EH (cell line): ENCODE measurements at places on chromosomes 2 and 18.

GRCh38 chr2:8368463-8368862 lies 313.4 kb upstream of the ID2 start:
- no peak for DNase-seq

- DNase-seq: peak; percentile 92
Measured at GRCh38 chr2:73020657-73021370, 50.7 kb downstream of the SFXN5 start.

- peak; percentile 91 for DNase-seq
Measured at GRCh38 chr2:171522052-171522787, at the start of gene CYBRD1. TSS of gene CYBRD1 (plus strand) at chr2:171522474. CDS start at chr2:171522546, 72 bp downstream.

DNA sequence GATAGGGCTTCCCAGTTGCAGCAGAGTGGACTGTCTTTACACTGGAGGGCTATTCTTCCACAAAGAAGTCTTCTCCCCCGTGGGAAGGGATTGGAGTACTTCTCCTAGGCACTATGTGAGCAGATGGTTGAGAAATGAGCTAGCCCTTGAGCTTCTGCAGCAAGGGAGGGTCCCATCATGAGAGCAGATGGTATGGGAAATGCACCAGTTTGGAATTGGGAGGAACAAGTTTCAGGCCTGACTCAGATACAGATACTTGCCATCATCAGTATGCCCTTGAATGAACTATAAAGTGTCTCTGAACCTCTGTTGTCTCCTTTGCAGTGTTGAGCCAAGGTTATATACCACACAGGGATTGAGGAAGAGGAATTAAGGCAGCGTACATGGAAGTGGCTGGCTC lies 757.4 kb downstream of the RNF144A start:
- DNase-seq: no peak

DNA sequence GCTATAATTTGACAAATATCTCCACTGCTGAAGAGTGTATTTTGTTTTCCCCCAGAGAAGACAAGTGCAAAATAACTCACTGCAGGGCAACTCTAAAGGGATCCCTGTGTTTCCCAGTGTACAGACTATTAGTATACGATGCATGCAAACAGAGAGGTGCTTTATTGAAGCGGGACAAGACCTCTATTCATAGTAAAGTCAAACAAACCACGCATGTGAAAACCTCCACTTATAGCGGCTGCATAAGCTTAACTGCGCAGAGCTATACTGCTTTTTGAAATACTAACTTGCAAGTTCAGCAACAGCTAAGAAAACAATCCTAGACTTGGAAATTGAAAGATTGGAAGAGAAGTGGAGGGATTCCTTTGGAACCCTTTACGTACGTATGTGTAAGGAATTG lies 15.6 kb downstream of the RNF144A start:
- DNase-seq: no peak

DNA sequence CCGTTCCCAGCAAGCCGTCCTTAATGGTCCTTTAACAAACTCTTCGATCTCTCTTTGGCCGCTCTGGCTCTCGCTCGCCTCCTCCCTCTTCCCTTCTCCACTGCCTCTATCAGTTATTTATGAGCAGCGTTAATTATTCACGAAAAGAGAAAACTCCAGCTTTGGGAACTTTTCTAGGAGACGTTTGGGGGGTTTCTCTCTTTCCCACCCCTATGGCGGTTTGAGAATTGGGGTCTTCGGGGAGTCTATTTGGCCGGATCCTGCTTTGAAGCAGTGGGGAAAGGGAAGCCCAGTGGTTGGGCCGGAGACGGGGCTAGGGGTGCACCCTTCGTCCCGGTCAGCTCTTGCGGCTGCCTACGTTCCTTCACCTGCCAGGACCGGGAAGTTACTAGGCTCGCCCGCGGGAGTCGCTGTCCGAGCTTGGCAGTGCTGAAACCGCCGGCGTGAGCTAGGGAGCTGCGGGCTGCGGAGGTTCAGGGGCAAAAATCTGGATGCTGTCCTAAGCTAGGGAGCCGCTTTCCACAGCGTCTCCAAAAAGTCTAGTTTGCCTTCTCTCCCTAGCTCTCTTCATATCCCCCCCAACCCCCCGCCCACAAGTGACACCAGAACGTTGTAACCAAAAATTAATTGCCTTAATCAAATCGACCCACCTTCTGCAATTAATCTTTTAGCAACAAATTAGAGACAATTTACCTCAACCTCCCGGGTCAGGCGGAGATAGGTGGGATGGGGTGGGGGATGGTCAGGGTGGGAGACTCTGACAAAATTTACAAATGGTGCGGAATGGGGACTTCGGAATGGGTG lies 8.9 kb upstream of the SKOR2 start:
- peak; percentile 42 for DNase-seq

DNA sequence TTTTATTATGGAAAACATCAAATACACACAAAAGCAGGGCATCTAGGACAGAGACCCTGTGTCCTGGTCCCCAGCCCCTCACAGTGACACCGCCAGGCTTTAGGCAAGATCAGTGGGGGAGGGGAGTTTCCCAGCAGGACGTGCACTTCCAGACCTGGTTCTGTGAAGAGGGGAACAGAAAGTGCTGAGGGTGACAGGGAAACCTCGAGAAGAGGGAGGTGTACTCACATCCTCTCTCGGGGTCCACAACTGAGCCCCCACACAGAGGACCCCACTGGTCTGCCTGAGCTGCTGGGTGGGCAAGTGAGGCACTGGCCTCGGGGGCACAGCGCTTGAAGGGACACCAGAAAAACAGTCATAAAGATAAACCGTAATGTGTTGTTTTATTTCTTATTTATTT lies 4.4 kb upstream of the GPR35 start:
- DNase-seq: no peak

DNA sequence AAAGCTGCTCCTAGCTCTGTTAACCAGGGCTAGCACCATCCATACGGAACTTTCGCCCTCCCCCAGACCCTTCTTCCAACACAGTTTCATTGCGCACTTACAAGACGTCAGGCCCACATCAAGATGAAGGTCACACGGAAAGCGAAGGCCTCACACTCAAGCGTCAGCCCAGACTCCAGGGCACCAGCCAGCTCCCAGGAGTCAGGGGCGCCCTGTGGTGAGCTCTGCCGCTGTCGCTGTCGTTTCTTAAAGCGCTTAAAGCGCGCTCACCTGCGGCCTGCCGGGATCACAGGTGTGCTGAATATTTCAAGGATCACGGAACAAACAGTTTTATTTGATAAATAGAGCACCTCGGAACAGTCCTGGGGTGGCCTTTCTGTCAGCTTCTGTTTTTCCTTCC lies 163.1 kb downstream of the CDH20 start:
- no peak for DNase-seq

DNA sequence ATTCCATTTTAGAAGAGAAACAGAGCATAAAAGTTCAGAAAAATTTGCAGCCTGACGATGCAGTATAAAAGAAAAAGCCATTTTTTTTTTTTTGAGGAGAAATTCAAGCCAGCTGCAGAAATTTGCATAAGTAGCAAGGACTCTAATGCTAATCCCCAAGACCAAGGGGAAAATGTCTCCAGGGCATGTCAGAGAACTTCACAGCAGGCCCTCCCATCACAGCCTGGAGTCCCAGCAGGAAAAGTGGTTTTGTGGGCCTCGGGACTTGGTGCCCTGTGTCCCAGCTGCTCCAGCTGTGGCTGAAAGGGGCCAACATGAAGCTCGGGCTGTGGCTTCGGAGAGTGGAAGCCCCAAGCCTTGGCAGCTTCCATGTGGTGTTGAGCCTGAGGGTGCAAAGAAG lies 325.3 kb upstream of the HNMT start:
- no peak for DNase-seq

- no peak for DNase-seq
Measured at GRCh38 chr2:236938126-236938525, 147.6 kb upstream of the COPS8 start.

- DNase-seq: no peak
Measured at GRCh38 chr2:176330612-176331011, 61.4 kb downstream of the MTX2 start.

GRCh38 chr18:13449651-13450050 lies 231.1 kb downstream of the LDLRAD4 start:
- no peak for DNase-seq

GRCh38 chr2:7071916-7072556 lies 154.8 kb downstream of the RNF144A start:
- no peak for DNase-seq

DNA sequence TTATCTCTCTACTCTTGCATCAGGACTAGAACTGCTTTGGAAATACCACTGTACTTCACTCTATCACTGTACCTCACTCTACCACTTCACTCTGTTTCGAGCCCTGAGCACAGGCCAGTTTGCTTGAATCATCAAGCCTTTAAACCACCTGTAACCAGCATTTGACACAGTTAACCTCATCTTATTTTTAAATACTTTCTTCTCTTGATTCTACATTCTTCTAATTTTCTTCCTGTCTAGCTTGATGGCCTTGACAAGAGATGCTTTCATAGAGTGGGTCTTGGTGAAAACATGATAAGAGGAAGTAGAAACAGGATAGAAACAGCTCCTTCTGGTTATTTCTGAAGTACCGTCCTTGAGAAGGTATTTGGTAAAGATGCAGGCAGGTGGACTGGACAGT lies 78.1 kb downstream of the SPIRE1 start:
- no peak for DNase-seq

DNA sequence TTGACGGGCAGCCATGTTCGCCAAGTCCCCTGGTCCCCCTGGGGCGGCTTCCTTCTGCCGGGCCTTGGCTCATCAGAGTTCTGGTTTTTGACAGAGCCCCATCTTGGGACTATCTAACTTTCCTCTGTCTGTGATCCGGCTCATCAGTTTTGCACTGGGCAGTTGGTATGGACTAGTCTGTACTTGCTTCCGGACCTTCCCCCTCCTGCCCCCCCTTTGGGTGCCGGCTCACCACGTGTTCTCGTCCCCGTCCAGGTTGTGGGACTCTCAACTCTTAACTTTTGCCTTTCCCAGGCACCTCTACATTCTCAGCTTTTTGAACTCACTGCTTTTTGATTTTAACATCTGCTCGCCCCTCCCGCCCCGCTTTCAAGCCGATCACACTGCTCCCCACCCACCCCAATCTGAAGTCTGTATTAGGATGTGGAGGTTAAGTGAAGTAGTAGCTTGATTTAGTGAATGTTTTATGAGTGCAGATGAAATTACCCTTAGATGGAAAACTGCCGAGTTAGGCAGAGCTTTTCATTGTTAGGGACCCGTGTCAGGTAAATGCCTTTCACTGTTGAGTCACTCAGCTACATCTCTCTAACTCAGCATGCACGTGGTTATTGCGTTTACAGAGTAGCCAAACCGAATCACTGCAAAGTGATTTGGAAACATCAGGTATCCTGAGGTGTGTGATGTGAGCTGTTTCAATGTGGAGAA lies 874 bp downstream of the WDR43 start:
- peak; percentile 43 for DNase-seq

- peak; percentile 76 for DNase-seq
Measured at GRCh38 chr18:74597034-74597661, 522 bp upstream of the ZNF407 start.

DNA sequence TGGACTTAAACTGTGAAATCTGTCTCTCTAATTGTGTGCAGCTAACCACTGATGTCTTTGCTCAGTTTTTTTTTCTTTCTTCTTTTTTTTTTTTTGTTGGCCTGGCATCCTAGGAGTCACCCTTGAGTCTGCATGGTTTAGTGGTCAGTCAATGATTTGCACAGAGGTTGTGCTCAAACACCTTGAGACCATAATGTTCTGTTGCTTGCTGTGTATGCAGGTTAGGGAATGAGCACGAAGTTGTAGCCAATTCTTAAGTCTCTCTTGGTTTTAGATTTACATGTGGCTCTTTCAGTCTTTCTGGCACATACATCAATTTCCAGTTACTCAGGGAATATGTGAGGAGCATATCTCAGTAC lies 16.7 kb downstream of the PLB1 start:
- no peak for DNase-seq

DNA sequence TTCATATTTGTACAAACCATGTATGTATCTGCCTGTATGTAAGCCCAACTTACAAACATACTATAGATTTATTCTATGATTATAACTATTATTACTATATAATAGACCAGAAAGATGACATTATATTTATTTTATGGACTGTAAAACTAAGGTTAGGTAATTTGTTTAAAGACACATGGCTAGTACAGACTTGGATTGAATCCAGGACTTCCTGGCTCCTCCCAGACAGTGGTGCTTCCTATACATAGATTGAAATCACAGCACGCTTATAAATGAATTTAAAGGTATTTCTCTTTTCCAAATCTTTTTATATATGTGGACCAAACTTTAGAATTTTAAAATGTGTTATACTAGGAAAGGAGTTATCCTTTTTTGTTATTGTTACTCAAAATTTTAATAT lies 151.6 kb upstream of the MYO3B start:
- DNase-seq: no peak

DNA sequence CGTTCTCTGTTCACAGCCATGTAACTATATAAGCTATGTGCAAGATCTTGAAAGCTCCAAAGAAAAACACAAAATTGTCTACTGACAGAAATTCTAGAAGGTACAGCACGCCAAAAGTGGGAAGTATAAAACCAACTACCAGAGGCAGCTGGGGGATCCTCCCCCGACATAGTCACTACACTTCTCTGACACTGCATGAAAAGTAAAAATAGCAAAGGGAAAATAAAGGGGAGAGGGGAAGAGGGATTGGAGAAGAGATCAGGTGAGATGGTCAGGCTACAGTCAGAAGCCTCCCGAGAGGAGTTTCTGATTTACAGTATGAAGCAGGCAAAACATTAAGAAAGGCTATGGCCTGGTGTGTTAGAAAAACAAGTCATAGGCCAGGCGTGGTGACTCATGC lies 39.8 kb upstream of the PCBP1 start:
- no peak for DNase-seq

- DNase-seq: no peak
Measured at GRCh38 chr18:58452454-58453166, 176.3 kb downstream of the ALPK2 start.
